ENCODE measurements at places on chromosomes 2 and 18.

- DNase-seq: no peak
These were observed 69.8 kb downstream of the MAP3K20 start for GRCh38 chr2:173145454-173145853.

- DNase-seq: no peak
These were observed 607.5 kb upstream of the SLC39A10 start for GRCh38 chr2:195049372-195050031.

DNA sequence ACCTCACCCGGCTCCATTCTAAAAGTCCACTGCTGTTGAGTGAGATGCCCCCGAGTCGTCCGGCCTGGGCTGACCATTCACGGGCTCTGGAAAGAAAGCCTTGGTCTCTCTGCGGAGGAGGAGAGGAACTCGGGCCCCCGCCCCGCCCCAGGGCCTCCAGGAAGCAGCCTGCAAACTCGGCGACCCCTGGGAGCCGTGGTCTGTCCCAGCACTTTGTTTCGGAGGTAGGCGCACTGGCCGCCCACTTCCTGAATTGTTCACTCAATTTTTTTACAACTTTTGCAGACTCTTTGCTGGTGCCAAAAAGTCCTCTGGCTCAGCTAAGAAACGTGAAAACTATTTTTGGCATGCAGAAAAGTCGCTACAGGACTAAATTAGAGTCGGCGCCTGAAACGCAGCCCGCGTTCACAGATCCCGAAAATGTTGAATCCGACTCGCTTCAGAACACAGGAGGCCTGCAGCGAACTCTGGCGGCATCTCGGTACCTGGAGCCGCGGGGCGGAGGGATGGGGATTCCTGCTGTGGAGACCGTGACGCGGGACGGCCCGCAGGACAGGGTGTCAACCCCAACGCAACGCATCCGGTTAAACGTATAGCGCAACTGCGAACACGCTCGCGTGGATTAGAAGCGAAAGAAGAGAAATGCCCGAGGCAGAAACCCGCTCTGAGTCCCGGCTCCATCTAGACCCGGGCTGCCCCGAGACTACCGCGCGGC, 1.5 kb downstream of the PXDN start:
- DNase-seq: no peak

GRCh38 chr2:50956886-50957285, 75.0 kb downstream of the NRXN1 start:
- no peak for DNase-seq

DNA sequence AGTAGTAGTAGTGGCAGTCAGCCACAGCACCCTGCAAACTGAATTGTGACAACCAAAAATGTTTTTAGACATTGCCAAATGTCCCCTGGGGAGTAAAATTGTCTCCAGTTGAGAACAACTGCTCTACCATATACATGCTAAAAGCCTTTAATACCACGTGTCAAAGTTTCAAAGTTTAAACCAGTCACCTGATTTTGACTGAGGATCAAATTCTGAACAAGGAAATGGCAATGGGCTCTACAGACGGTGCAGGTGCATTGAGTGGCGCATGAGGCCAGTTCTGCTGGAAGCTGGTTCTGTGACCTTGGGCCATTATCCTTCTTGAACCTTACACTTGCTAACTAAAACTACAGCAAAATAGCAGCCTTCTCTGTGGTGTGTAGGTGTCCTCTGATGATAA, 85.0 kb downstream of the LIPG start:
- no peak for DNase-seq

- DNase-seq: no peak
These were observed 198.3 kb downstream of the INO80D start for GRCh38 chr2:205887637-205888036.

GRCh38 chr2:197556456-197556855, 40.6 kb downstream of the MOB4 start:
- DNase-seq: no peak

DNA sequence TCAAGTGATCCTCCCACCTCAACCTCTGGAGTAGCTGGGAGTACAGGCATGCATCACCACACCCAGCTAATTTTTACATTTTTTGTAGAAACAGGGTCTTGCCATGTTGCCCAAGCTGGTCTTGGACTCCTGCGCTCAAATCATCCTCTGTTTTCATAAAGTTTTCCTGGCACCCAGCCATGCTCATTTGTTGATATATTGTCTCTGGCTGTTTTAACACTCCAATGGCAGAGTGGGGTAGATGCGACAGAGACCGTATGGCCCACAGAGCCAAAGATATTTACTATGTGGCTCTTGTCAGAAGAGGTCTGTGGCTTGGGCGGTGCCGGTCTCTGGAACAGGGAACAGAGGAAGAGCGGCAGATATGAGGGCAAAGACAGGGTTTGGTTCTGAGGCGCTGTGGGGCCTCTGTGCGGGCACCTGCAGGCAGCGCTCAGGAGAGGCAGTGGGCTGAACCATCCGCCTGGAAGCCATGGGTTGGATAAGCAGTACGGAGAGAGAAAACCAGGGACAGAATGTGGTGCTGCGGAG, 50.2 kb downstream of the CENPO start:
- no peak for DNase-seq

DNA sequence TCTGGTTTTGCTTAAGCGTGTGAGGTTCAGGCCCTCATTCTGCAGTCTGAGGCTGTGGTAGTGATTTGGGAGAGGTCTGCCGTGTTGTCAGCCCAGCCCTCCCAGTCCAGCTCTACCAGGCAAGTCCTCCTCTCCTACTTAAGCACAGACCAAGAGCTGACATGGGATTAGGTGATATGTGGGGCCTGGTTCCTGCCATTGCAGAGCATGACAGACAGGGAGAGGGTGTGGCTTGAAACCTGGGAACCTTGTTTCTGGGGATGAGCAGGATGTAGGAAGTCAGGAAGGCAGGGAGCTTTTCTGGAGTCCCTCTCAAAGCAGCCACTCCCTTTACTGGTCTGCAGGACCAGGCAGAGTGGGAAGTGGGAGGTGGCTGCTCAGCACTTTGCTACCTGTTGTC, 38.6 kb downstream of the PTPRM start:
- DNase-seq: no peak

DNA sequence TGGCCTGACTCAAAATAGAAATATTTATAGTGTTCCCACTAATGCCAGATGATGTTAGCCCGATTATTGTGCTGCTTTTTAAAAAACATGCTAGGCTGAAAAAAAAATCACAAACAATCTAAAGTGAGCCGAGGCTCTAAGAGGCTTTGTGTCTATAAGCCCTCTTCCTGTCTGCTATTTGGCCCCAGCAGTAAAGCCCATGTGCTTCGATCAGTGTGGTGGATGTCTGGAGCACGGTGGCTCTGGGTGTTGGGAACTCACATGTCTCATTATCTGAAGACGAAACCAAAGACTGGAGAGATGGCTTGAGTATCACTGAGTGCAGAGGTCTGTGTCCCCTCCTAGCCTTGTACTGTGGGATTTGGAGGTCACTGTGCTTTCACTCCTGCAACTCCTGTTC, 55.1 kb downstream of the INO80C start:
- DNase-seq: no peak

- no peak for DNase-seq
These were observed 37.4 kb downstream of the KLHL29 start for GRCh38 chr2:23422089-23423061.

GRCh38 chr2:168060986-168061750, 186.2 kb downstream of the STK39 start:
- DNase-seq: no peak

GRCh38 chr18:21980744-21981143, 188.6 kb upstream of the GATA6 start:
- no peak for DNase-seq

DNA sequence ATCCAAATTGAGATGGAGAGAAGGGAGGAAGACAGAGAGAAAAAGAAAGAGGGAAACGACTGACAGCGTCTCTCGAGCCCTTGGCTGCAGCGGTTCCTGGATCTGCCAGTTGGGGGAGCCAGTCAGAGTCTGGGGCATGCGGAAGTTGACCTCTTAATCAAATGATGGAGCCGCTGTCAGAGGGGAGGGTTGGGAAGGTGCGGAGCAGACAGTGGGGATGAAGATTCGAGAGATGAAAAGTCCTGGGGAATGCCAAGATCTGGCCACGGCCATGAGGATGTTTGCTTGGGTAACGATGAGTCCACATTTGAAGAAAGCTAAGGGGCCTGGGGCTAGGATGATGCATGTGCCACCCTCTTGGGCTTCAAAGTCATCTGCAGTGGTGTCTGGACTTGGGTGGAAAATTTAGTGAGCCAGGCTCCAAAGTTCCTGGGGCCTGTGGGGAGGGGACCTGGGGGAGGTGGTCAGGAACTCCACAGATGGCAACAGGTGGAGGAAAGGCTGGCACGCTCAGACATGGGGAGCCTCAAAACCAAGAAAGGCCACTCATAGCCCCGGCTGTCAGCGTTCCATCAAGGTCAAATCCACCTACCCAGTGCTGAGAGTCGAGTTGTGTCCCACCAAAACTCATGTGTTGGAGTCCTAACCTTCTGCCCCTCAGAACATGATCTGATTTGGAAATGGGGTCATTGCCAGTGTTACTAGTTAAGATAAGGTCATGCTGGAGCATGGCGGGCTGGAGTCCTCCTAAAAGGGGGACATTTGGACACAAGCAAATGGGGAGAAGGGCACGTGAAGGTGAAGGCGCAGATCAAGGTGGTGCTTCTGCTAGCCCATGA, 200.1 kb downstream of the NDUFA10 start:
- DNase-seq: no peak

DNA sequence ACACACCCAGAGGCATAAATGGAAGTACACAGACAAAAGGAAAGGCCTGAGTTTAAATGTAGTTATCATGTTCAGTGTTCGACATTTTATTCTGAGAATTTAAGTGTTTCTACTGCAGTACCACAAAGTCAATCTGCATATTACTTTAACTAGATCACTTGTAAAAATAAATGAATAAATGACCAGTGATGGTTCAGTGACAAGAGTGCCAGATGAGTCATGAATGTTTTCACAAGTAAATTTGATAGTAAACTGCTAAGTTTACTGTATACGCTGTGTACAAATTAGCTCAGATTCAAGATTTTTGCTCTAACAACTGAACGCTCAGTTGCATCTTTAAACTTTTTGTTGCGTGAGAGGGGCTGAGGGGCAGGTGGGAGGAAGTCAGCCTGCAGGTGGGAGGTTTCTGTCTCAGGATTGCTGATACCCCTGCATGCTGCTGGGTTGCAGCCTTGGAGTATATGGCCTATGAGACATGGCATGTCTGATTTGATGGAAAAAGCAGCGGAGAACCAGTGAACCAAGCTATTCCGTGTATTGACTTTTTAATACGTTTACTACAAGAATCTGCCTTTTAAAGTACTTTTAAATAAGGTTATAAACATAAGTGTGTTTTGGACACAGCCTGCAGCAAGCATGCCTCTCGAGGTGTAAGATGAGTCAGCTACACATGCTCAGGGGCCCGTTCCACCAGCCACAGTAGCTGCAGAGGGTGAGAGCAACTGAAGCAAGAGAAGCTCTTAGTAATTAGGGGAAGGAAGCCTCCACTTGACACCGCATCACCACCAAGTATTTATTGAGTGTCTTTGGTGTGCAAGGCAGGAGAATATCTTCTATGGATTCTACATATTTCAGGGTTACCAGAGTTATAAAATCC, 245.1 kb downstream of the NEDD4L start:
- DNase-seq: no peak
